ENCODE measurements at places on chromosomes 1 and 21.
A peak's percentile ranks its signal among the peaks of the same experiment; 100 is the strongest.

GRCh38 chr1:84301004-84301784, at the start of gene SAMD13:
TSS of gene SAMD13 (plus strand) at chr1:84301708. CDS start at chr1:84303235, 1,527 bp downstream.
- DNase-seq = peak; percentile 35

GRCh38 chr1:184422490-184423233, 35.8 kb downstream of the C1orf21 start:
- no peak for DNase-seq

- no peak for DNase-seq
Measured at GRCh38 chr1:178543290-178543607, 30.3 kb downstream of the TEX35 start.

DNA sequence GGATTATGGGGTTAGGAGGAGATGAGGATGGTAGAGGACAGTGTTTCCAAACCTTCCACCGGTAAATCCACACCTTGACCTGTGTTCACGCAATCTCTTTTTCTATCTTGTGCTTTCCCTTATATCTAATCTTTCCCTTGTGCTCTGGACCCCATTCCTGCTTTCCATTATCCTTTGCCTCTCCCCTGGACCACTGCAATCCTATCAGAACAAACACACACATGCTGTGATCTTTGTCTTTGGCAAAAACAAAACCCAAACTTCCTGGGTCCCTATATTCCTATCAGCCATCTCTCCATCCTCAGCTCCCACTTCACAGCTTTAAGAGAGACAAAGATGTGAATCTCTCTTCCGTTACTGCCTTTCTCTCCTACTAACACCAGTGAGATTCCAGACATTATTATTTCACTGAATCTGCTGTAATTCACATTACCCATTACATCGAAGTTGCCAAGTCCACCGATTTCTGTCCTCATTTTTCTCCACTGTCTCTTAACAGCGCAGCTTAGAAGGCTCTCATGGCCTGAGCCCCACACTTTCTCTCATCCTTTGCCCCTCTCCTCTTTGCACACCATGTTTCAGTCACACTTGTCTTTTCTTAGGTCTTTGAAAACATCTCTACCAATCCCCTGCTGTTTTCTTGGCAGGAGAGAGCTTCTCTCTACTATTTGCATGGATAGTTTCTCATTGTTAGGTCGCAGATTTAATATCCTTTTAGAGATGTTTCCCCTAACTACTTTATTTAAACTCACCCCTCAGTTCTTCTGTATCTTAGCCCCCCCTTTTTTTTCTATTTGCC, 230.0 kb upstream of the B3GALT2 start:
- DNase-seq = no peak

DNA sequence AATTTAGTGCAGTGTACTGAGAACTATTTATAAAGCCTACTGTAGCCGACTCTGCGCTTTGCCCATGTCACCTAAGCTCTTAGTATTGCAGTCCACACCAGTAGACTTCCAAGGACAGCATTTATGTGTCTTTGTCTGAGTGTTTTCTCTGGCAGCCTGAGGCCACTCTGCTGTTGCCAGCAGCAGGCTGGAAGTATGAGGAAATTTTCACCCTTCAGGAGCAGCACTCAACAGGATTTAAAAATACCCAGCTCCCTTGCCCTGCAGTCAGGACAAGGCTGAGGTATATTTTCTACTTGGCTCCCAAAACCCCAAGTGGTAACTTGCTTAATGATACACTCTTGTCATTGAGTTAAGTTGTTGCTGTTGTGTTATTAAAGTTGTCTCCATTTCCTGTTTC, 230.1 kb downstream of the SRGAP2C start:
- no peak for DNase-seq

- DNase-seq = peak; percentile 88
Measured at GRCh38 chr21:14550135-14550534, 4.0 kb upstream of the SAMSN1 start.

DNA sequence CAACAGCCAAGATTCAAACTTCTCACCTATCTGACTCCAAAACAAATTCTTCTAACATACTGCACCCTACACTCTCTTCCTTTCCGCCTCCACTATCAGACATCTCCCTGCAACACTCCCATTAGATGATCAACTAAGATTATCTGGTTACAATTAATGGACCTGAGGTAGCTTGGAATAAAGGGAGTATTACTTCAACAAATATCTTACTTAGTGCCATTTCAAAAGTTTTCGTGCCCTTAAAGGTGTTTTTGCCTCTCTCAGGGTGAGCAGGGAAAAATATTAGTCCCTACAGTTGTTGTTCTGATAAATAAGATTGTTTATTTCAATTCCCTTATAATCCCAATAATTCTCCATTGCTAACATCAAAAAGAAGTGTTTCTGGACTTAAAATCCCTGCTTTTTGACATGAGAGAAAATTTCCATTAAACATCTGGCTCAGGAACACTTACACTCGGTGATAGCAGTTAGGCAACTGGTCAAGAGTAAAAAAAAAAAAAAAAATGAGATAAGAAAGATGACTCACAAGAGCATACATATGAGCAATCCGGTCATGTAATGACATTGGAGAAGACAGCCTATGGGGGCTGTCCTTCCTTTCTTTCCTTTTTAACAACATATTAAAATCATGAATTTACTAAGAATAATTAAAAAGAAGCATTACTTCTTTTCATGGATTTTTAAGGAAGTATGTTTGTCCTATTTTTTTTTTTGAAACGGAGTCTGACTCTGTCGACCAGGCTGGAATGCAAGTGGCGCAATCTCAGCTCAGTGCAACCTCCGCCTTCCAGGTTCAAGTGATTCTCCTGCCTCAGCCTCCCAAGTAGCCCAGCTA, 7.6 kb downstream of the RSBN1 start:
- DNase-seq = peak; percentile 79

DNA sequence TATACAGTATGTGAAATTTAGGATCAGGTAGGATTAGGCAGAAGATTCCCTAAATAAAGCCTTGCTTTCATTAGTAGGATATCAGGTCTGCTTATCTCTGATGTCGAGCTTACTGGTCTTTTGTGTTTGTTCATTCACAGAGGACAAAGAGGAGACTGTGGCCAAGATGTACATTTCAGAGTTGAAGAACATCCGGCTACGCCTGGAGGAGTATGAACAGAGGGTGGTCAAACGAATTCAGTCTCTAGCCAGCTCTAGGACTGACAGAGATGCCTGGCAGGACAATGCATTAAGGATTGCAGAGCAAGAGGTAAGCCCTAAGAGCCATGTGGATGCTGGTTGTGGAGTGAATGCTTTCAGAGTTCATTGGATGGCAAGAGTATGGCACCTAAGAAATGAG, 106.2 kb downstream of the MACF1 start:
- DNase-seq = no peak

DNA sequence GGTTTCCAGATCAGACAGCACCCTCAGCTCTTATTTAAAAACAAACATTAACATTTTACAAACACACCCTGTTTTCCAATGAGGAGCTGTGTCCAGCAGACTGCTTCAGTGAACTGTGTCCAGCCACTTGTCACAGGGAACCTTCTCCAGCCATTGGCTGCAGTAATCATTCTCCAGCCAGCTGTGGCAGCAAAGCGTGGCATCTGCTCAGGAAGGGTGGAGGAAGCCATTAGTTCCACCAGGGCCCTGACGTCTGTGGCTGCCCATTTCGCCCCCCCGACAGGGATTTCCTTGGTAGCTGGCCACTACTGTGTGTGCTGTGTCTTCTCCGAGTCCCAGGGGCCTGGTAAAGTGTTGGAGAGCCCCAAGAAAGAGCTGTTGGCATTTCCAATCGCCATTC, 62.9 kb upstream of the SELENON start:
- DNase-seq = no peak

- DNase-seq = no peak
Measured at GRCh38 chr1:114660238-114660637, 9.6 kb downstream of the DENND2C start.

GRCh38 chr1:41658431-41659158, 174.1 kb upstream of the EDN2 start:
- DNase-seq = peak; percentile 79

- no peak for DNase-seq
Measured at GRCh38 chr21:35637431-35637830, 422.9 kb downstream of the SETD4 start.

- no peak for DNase-seq
Measured at GRCh38 chr21:31184876-31185275, 146.6 kb upstream of the KRTAP19-8 start.

GRCh38 chr1:17212487-17213121, 7.7 kb downstream of the PADI1 start:
- DNase-seq = no peak

- DNase-seq = no peak
Measured at GRCh38 chr1:152408664-152409063, 5.4 kb downstream of the CRNN start.

DNA sequence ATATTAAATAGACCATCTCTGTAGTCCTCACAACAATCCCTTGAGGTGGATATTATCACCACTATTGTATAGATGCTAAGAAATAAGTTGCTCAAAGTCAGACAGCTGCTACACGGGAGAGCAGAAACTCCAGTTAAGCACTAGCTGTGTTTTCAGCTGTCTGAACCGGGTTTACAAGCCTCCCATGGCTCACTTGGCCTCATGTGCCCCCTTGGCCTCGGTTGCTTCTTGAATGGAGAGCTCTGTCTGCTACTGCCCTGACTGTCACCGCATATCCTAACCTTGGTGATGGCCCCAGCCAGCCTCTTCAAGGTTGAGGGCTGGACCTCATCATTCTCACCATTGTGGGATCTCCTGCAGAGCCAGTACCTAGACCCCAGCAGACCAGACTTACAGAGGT, 123.4 kb downstream of the AK5 start:
- no peak for DNase-seq

- DNase-seq = no peak
Measured at GRCh38 chr1:220900842-220901241, 21.6 kb downstream of the HLX start.

DNA sequence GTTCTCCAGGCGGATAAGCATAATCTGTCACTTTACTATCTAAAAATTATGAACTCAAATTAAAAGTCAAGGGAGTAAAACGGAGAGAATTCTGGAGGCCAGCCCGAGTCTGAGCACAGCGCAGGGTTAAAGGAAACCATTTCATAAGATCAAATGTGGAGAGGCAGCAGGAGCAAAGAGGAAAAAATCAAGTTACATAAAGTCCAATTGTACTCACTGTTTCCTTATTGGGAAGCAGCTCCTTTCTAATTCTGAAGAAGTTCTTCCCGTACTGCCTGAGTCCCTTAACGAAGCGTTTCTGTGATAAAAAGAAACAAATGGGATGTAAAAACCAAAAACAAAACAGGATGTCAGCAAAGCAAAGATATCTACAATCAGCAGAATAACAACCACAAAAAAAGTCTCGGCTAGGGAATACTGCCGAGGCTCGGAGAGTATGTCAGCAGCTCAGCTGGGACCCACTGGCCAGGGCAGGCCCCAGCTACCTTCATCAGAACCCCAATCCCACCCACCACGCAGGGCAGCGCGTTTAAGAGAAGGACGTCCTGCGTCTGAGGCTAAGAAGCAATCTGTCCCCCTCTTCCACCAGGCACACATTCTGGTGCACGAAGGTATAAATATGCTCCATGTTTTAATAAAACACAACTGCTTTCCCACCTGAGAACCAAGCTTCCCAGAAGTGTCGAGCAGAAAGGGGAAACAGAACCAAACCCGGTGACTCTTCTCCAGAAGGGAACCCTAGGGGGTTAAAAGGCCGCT, 104.8 kb downstream of the SLC45A1 start:
- DNase-seq = peak; percentile 40

GRCh38 chr1:176471338-176472121, 8.6 kb downstream of the PAPPA2 start:
- no peak for DNase-seq

DNA sequence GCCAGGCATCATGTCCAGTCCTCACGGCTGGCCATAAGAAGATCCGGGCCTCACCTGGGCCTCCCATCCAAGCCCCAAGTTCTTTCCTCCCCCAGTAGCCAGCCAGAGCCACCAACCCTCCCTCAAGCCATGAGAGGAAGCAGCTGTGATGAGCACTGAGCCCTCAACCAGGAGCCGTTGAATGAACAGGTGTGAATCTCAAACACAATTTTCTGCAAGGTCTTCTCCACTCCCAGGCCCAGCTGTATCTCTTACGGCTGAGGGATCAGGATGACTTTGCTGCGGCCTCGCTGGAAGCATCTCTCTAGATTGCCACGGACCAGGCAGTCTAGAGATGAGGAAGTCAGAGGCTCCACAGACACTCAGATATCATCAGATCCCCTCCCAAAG, 9.8 kb upstream of the CLDN14 start:
- DNase-seq = no peak

- DNase-seq = no peak
Measured at GRCh38 chr1:180221462-180221861, 8.6 kb upstream of the LHX4 start.

- no peak for DNase-seq
Measured at GRCh38 chr21:44529011-44529421, 11.0 kb downstream of the KRTAP10-1 start.

GRCh38 chr1:223667484-223668182, 2.1 kb upstream of the CAPN8 start:
- no peak for DNase-seq

DNA sequence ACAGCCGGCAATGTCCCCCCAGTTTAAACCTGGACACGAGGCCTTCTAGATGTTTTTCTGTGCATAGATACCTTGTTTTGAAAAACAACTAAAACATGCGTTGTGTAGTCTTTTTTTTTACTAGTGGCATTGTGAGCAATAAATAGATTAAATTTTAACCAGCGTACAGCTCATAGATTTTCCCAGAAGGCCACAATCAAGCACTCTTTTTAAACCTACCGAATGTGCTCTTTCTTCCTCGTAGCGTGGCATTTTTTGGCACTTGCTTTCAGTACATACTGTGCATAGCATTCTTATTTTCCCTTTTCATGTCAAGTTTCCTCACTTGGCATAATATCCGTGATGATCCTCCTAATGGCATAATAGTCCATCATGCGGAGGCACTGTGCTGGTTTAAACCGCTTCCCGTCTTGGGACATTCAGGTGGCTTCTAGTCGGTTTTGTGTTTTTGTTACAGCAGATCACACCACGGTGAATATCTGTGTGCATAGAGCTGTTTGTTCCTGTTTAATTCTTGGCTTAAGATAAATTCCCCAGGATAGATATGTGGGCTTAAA, 95.3 kb downstream of the PDE9A start:
- no peak for DNase-seq

DNA sequence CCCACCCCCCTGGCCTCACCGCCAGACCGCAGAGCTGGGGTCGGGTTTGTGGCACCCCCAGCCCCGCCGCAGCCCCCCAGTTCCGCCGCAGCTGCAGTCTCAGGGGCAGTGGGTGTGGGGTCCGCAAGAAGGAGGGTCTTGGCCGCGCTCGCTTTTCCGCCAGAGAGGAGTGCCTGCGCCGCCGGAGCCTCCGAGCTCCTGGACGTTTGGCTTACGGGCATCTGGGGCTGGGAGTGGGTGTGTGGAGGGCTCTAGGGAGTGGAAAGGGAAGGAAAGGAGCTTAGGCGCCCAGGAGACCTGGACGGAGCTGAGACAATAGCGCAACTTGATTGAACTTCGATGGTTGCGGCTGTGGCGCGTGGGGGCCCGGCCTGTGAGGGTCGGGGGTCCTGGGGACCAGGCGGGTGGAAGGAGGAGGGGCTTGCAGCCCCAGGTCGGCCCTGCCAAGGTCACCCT, 88.8 kb upstream of the IPO9 start:
- DNase-seq = no peak

DNA sequence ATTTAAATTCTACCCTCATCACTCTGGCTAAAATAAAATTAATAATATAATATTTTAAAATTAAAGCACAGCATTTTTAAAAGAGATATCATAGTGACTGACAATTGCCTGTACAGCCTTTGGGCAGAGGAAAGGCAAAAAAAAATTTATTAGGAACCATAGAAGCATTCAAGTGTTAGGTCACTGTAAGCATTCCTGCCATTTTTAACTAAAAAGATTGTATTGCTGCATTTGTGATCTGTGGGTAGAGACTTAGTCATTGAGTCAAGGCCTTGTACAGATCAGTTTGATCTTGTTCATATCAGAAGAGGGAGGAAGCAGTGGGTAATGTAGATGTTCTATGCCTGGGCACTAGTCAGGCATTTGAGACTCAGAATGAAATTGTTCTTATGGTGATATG, 109.9 kb downstream of the LYPLAL1 start:
- DNase-seq = no peak
